ENCODE measurements at places on chromosomes 1 and 21. TPM values are rescaled to one million over a fixed set of nuclear protein-coding genes. Genes with fewer than 3 reads are reported as not detected.

Gene TMEM53
- total RNA-seq = 10.4 TPM

Gene CD52
- total RNA-seq = not detected

Gene ADGRL2
- 54.0 TPM for total RNA-seq

Gene PRMT2
- 64.3 TPM for total RNA-seq

Gene KRTAP12-2
- total RNA-seq = not detected

Gene DYNLT5
- not detected for total RNA-seq

Gene B4GALT2
- total RNA-seq = 48.9 TPM

All from cardiac ventricle fibroblast (primary cell).